ENCODE measurements at places on chromosomes 6 and 20. TPM values are rescaled to one million over a fixed set of nuclear protein-coding genes. Genes with fewer than 3 reads are reported as not detected.

DNA sequence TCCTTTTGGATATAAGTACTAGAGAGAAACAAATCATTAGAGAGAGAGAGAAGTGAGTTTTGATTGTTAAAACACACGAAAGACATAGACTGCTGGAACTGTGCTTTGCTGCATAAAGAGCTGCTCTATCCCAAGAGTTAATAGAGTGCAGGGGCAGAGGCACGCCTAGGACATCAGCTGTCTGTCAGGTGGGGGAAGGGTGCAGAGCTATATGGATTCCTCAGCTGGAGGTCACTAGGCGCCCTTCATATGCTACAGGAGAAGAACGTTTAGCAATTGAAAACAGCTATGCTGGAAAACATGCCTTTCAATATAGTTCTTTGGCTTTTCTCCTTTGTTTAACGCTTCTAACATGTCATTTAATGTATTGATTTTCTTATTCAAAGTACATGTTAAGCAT is 169.0 kb upstream of the MCHR2 start:
- H3K27ac ChIP-seq: no peak overlapping the region
- no peak for DNase-seq
- no peaks in the 10 kb centered on the region for H3K27me3 ChIP-seq
- H3K4me1 ChIP-seq: no peaks in the 10 kb centered on the region
- no peak overlapping the region for H3K4me3 ChIP-seq
- no peaks in the 10 kb centered on the region for H3K36me3 ChIP-seq

The SIRPB1 gene
- 0.90 TPM for total RNA-seq

The GCNT2 gene
- total RNA-seq: 1.8 TPM

DNA sequence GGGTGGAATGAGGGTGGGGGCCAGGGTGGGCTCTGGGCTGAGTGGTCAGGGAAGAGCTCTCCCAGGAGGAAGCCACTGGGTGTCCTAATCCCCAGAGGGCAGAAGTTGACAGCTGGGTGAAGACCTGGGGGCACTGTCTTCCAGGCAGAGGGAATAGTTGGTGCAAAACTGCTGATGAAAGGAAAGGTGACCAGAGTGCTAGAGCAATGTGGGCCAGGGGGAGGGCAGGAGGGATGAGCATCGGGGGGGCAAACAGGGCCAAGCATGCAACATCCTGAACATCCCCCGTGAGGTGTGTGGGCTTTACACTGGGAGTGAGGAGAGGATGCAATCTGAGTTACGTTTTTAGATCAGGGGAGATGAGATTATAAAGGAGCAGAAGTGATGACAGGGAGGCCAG is 97.8 kb downstream of the NOL4L start:
- H3K4me3 ChIP-seq: no peak overlapping the region
- H3K36me3 ChIP-seq: peaks cover 16% of the 10 kb centered on the region
- peaks cover 23% of the 10 kb centered on the region for H3K4me1 ChIP-seq
- no peak for DNase-seq

The SEMG2 gene
- total RNA-seq: 0.09 TPM

DNA sequence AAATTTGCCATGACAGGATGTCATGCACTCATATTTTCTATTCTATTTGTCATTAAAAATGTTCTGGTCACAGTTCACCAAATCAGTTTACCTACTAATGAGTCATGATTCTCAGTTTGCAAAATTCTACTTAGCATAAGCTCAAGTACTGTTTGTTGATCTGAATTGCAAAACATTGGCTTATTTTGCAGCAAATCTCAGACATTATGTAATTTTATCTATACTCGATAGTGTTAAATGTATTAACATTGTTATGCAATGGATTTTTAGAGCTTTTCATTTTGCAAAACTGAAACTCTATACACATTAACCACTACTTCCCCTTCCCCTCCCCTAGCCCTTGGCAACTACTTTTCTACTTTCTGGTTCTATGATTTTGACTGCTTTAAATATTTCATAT is 213.8 kb upstream of the ZFP64 start:
- H3K4me3 ChIP-seq: no peak overlapping the region
- DNase-seq: no peak
- no peaks in the 10 kb centered on the region for H3K36me3 ChIP-seq
- no peaks in the 10 kb centered on the region for H3K4me1 ChIP-seq
- H3K27me3 ChIP-seq: no peaks in the 10 kb centered on the region

The PREX1 gene
- total RNA-seq: 12.5 TPM

DNA sequence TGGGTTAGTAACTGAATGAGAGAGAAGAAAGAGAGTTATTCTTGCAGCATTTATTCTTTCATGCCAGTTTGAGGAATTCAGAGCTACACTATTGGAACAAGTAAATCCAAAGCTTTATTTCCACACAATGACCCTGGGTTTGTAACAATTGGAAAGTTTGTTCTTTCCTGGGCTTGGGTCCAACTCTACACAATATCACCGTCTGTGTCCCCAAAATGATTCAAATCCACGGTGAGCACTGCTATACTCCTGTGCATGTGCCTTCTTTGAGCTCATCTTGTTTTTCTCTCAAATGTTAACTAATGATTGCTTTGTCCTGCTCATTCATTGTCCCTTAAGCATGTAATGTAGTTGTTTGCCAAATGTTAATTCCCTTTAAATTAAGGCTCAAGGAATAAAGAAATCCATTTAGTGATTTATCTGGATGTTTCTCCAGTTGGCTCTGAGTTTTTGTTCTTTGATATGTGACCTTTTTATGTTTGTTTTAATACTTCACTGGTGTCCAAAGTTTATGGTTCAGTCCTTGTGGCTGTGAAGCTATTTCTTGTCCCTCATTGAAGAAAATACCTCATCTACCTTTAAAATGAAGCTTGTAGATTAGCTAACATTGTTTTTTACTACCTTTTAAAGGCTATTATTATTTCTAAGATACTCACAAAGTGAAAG is 20.5 kb upstream of the CRISP3 start:
- no peaks in the 10 kb centered on the region for H3K27me3 ChIP-seq
- H3K4me1 ChIP-seq: no peaks in the 10 kb centered on the region

Data from thymus (tissue), 14 donors.